Stimulated activated CD4-positive, alpha-beta T cell treated with anti-CD3 and anti-CD28 coated beads, Interleukin-1b, Interleukin-23, amount 100 ng/mL, for 4 hours (primary cell): ENCODE measurements at places on chromosomes 2 and 18.

GRCh38 chr2:188810586-188810985 lies 163.6 kb upstream of the COL3A1 start:
- no peak for DNase-seq

- no peak for DNase-seq
Observed at GRCh38 chr2:34545486-34546136, 946.5 kb upstream of the FAM98A start.

- no peak for DNase-seq
Observed at GRCh38 chr2:64793701-64794100, 140.0 kb upstream of the SERTAD2 start.

GRCh38 chr2:122681626-122682025 lies 926.2 kb downstream of the TSN start:
- no peak for DNase-seq

GRCh38 chr2:230335461-230335863 lies 8.5 kb downstream of the SP140L start:
- no peak for DNase-seq

- no peak for DNase-seq
Observed at GRCh38 chr2:49288902-49289700, 134.8 kb upstream of the FSHR start.

- DNase-seq: no peak
Observed at GRCh38 chr18:39713961-39714360, 2148.4 kb upstream of the CELF4 start.

- no peak for DNase-seq
Observed at GRCh38 chr2:121598087-121598486, 51.2 kb downstream of the CLASP1 start.

GRCh38 chr2:170815311-170815710 lies 1.4 kb upstream of the GAD1 start:
- no peak for DNase-seq

GRCh38 chr18:3605486-3605952 lies 155.5 kb downstream of the TGIF1 start:
- no peak for DNase-seq

DNA sequence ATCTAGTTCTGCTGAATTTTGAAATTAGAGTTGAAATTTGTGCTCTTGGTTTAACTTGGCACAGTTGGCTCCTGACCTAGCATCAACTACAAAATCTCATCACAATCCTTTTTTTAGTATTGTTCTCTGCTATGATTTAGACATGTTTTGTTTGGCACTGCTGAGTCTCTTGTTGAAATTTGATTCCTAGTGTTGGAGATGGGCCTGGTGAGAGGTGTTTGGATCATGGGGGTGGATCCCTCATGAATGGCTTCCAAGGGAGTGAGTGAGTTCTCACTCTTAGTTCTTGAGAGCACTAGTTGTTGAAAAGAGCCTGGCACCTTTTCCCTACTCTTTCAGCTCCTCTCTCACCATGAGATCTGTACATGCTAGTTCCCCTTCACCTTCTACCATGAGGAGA lies 605.6 kb upstream of the SLC39A10 start:
- no peak for DNase-seq

- DNase-seq: no peak
Observed at GRCh38 chr2:63743170-63743981, 98.3 kb upstream of the UGP2 start.

- DNase-seq: no peak
Observed at GRCh38 chr2:36355890-36356297, 316 bp downstream of the CRIM1 start.

- no peak for DNase-seq
Observed at GRCh38 chr2:113245276-113245711, 33.4 kb downstream of the PAX8 start.

DNA sequence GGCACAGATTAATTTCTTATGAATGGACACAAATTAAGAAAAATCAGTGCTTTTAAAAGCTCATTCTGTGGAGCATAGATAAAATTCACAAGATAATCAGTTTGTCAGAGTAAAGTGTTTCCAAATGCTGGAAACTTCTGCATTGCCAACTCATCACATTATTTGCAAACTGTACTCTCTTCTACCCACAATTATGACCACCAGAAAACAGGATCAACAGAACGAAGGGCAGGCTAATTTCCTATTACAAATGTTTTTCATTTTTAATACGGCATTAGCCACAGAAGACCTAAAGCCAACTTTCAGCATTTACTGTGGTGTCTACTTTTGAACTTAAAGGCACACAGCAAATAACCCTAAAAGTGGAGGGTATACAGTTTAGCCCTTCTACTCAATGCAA lies 6.0 kb downstream of the IRS1 start:
- DNase-seq: no peak

DNA sequence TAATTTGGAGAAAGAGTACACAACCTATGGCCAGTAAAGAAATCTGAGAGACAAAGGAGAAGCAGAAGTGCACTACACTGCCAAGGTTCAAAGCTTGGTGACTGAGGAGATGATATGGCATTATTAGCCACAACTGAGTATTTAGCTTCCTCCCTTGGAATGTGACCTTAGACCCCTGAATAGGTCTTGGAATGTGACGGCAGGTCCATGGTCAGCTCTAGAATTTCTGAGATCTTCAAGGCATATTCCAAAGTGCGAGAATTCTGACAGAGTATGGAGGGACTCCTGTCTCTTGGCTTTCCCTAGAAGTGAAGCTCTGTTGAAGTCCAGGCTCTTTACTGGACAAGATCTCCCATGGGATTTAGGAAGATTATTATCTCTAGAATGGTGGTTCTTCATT lies 130.0 kb upstream of the FN1 start:
- DNase-seq: no peak

DNA sequence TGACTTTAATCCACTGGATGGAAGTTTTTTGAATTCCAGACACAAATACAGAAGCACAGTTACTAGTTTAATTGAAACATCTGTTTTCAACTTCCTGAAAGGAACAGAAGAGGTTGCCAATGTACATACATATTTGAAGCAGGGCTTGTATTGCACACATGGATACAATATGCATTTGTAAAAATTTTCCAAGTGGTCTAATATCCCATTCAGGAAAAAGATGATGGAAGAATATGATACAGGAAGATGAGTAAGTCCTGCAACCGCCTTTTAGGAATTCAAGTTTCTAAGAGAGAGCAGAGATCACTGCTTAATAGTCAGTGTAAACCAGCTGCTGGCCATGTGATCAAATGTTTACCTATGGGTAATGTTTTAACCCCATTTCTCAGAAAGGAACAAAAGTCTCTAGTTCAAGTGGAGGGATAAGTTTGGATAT lies 265.4 kb downstream of the TRIB2 start:
- DNase-seq: no peak

- no peak for DNase-seq
Observed at GRCh38 chr18:13627639-13628038, 98.7 kb downstream of the FAM210A start.

DNA sequence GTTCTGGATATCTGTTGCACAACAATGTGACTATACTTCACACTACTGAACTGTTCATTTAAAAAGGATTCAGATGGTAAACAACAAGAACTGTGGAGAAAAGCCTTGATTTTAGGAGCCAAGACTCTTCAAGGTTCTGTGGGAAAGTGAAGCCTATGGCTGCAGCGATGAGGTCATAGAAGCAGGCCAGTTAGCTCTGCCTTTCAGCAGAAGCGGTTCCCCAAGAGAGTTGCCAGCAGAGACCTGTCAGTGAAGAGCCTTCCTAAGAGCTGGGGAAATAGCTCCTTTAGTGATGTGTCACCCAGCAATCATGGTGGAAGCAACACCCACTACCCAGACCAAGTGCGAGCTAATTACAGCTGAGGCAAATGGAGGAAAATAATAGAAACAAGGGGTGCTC lies 346.5 kb upstream of the ETAA1 start:
- no peak for DNase-seq

DNA sequence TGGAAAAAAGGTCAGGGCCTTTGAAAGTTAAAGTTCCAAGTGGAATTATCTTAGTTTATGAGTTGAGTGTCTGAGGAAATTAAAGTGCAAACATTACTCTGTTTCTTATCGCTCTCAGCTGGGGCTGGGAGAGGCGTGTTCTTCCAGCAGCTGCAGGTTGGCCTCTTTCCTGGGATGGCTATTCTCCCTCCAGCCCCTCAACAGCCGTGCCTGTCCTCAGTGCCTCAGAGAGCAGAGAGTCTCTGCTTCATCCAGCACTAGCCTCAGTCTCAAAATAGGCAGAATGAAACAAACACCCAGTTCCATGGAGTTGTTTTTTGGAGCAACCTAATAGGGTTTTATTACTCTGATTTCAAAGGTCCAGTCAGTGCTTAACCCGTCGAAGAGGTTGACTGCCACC lies 298.1 kb downstream of the GALR1 start:
- no peak for DNase-seq

- no peak for DNase-seq
Observed at GRCh38 chr18:61908661-61909060, 15.9 kb upstream of the RNF152 start.

- DNase-seq: no peak
Observed at GRCh38 chr2:188813315-188813714, 160.9 kb upstream of the COL3A1 start.

- no peak for DNase-seq
Observed at GRCh38 chr2:38148501-38148900, 72.5 kb upstream of the CYP1B1 start.

DNA sequence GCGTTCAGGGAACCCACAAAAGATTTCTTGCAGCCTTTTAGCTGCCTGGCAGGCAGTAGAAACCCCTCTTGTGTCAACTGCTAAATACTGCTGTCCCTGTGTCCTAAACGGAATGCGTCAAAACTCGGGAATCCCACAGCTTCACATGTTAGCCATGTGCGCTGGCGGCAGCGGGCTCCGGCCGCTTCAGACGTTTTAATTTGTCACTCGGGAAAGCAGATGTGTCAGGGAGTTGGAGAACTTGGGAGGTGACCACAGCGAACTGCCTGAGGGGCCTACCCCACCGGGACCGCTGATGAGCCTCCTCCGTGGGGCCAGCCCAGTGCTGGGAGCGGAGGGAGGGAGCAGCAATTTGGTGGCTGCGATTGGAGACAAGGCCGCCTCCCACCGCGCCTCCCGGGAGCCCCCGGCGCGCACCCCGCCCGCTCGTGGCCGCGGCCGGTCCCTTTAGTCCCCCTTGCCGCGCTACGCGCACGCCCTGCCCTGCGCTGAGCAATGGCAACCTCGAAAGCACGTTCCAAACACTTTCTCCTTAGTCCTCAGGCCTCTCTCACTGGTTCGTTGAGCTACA lies 146.1 kb upstream of the SATB2 start:
- no peak for DNase-seq

GRCh38 chr2:107062173-107062572 lies 176.2 kb upstream of the ST6GAL2 start:
- DNase-seq: no peak

DNA sequence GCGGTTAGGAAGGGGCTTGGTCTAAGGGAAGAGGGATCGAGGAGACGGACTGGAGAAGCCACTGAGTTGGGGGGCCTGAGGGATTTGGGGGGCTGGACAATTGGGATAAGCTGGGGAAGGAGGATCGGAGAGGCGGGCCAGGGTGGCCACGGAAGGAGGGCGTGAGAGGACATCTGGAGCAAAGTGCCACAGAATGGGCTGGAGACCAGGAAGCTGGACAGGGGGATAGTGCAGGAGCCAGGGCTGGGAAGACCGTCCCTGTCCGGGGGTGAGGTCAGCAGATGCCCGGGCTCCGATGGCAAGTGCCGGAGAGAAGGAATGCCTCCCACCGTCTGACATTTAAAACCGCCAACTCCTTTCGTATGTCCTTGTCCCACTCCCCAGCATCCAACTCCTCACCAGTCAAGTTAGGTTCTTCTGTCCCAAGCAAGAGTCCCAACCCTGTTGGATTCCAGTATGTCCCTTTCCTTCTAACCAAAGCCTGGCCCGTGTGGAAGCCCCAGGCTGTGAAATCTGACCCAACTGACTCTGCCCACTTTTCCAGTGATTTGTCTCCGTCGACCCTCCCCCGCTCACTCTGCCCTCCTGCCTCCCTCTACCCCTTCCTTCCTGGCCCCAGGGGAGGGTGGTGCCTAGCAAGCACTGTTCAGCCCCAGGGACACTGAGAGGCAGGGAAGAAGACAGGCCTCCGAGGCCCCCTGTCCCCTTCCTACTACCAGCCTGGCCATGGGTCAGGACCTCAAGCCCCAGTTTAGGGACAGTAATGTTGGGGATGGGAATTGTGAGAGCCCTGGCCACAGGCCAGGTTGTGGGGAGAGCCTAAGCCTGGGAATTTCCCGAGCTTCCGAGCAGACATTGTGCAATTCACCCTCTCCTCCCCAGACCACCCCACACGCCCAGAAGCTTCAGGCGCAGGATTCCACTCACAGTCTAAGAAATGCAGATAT lies 31.5 kb upstream of the TMBIM1 start:
- DNase-seq: no peak

DNA sequence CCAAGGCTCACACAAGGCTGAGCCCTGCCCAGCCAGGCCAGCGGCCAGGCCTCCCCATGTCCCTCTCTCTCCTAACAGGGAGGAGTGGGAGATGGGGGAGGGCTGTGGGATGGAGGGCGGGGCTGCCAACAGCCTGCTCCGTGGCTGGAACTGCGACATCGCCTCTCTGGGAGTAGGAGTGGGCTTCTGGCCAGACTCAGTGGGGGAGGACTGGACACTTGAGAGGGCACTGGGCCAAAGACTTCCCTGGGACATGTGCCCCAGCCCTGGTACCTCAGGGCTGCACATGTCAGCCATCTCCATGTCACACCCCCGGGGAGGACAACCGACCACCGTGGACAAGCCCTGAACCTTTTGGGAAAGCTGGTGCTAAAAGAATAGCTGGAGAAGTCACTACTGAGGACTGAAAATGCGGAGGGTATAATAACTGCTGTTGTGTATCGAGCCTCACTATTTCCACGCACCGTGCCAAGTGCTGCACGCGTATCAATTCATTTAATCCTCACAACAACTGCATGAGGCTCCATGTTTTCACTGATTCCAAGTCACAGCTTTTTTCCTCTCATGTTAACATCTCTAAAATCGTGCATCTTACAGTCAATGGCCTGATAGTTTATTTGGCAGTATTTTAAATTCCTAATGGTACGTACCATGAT lies 127.3 kb downstream of the MSH2 start:
- no peak for DNase-seq

DNA sequence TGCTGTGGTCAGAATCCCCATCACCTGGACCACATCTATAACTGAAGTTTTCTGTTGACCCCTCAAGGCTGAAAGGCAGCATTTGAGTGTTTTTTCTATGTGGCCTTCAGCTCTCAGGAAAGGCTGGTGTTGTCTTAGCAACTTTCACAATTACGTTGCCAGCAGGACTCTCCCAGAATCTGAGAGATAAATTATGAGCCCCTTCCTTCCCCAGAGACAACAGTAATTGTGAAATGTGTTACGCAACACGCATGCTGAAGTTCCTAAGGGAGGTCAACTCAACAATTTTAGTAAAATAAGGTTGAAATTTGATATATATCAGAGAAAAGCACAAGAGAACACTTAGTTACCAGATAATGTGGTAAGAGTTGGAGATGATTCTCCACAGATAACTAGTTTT lies 216.5 kb upstream of the SLC8A1 start:
- no peak for DNase-seq
